ENCODE measurements at places on chromosomes 4 and X. TPM values are rescaled to one million over a fixed set of nuclear protein-coding genes. Genes with fewer than 3 reads are reported as not detected.

GRCh38 chrX:97252111-97252510 is 368.4 kb downstream of the RPA4 start:
- H3K27ac ChIP-seq, result no peak overlapping the region
- H3K4me1 ChIP-seq, result no peaks in the 10 kb centered on the region
- no peak for DNase-seq
- H3K36me3 ChIP-seq, result no peaks in the 10 kb centered on the region
- H3K4me3 ChIP-seq, result no peak overlapping the region

GRCh38 chr4:151669990-151670389 is 90.8 kb downstream of the GATB start:
- no peak for DNase-seq
- H3K36me3 ChIP-seq, result no peaks in the 10 kb centered on the region
- no peak overlapping the region for H3K27ac ChIP-seq
- H3K4me3 ChIP-seq, result no peak overlapping the region
- no peaks in the 10 kb centered on the region for H3K4me1 ChIP-seq
- H3K27me3 ChIP-seq, result no peaks in the 10 kb centered on the region

- no peak overlapping the region for H3K27ac ChIP-seq
- no peaks in the 10 kb centered on the region for H3K36me3 ChIP-seq
- peaks cover 15% of the 10 kb centered on the region for H3K4me1 ChIP-seq
- no peak for DNase-seq
Observed at GRCh38 chrX:153828308-153828707, 2.0 kb downstream of the PDZD4 start.

- no peaks in the 10 kb centered on the region for H3K4me1 ChIP-seq
- no peak overlapping the region for H3K27ac ChIP-seq
- H3K4me3 ChIP-seq, result no peak overlapping the region
Observed at GRCh38 chrX:18654875-18655836, 16.8 kb downstream of the RS1 start.

Gene FGF13
- total RNA-seq, result not detected

Gene IL13RA1
- 0.11 TPM for total RNA-seq
